ENCODE measurements at places on chromosomes 12 and 14.
A peak's percentile ranks its signal among the peaks of the same experiment; 100 is the strongest.

DNA sequence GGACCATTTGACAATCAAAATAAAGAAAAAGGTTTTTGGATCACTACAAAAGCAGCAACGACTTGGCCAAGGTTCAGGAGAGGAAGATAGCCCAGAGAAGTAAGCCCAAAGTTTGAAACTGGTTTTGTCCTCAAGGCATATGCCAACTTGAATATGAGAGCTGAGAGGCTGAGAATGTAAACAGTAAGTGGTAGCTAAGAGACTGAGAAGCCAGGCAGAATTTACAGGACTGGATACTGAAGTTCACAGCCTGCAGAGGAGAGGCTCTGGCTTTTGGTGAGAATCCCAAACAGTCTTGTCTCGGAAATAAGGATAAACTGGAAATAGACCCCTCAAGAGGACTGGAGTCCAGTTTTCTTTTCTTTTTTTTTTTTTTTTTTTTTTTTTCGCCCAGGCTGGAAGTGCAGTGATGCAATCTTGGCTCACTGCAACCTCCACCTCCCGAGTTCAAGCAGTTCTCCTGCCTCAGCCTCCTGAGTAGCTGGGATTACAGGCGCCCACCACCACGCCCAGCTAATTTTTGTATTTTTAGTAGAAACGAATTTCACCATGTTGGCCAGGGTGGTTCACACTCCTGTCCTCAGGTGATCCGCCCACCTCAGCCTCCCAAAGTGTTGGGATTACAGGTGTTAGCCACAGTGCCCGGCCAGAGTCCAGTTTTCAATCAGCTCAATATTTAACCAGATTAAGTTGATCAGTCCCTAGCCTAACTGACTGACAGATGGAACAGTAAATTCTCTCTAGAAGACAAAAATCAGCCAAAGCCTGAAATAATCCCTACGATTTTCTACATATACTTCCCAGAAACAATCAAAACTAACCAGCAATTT, 82.6 kb upstream of the COCH start:
- DNase-seq: no peak

DNA sequence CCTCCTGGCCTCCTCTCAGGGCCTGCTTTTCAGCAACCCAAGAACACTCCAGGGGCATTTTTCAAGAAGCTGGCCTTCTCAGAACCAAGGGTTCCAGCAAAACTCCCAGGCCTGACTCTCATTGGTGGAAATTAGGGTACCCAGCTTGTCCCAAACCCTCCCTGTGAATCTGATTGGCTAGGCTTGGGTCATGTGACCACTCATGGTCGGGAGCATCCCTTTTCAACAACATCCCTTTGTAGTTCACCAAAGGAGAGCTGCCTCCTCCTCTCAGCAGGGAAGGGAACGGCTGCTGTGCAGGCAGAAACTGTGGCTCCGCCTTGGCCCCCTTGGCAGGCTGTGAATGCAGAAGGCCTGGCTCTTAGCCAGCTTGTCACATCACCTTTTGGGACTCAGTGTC, 94.5 kb downstream of the AACS start:
- no peak for DNase-seq

- peak; percentile 10 for DNase-seq
Observed at GRCh38 chr12:15899282-15899870, 11.8 kb upstream of the DERA start.

GRCh38 chr12:57456145-57456700, 1.1 kb downstream of the INHBE start:
- peak; percentile 39 for DNase-seq

GRCh38 chr12:49465132-49465531, 73.7 kb upstream of the KCNH3 start:
- no peak for DNase-seq

DNA sequence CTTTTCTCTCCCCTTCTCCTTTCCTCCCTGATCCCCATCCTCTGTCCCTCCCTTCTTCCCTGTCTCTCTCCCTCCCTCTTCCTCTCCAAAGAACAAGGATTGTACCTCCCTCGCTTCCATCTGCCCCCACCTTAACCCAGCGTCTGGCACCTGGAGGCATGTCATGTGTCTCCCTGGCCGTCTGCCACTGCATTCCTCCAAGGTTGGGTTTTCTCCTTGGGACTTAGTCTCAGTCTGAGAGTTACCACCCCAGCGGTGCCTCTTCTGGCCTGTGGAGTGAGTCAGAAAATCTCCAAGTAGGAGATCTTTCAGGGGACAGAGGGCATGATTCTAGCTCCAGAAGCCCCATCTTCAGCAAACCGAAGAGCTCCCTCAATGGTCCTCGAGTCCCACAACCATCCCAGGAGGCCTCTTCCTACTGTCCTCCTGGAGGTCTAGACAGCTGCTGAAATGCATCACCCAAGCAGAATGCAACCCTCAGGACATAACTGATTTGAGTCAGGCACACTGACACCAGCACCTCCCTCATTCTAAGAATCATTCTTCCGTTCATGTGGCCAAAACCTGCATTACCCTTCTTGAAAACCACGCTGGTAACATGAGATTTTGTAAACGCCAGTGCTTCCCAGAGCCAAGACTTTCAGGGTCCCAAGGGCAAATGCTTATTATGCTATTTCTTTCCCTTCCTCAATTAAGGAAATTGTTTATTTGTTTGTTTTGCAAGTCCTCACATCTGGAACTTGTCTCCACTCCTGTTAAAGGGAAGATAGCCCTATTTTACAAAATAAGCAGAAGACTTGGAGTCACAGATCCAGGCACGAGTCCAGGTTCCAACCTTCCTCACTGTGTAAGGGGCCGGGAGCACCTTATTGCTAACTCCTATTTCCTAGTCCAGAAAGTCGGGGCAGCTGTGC, 463.2 kb downstream of the BCL11B start:
- no peak for DNase-seq

DNA sequence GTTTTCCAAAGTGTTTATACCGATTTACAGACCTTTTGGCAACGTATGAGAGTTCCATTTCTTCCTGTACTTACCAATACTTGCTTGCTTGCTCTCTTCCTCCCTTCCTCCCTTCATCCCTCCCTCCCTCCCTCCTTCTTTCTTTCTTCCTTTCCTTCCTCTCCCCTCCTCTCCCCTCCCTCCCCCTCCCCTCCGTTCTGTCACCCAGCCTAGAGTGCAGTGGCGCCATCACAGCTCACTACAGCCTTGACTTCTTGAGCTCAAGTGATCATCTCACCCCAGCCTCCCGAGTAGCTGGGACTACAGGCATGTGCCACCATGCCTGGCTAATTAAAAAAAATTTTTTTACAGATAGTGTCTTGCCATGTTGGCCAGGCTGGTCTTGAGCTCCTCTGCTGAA, 40.4 kb downstream of the DIP2B start:
- DNase-seq: no peak

DNA sequence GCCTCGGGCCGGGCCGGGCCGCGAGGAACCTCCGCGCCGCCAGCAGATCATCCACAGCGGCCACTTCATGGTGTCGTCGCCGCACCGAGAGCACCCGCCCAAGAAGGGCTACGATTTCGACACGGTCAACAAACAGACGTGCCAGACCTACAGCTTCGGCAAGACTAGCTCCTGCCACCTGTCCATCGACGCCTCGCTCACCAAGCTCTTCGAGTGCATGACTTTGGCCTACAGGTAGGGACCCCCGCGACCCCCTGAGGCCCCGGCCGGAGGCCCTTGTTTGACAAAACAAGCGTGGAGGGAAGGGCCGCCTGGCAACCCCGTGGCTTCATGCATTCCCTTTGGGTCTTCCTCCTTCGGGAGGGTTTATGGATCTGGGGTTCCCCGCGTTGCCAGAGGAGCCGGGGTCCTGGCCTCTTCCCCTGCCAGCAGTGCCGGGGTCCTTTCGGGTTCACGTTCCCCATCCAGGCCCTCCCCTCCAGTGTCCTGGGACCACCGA, 526 bp downstream of the MLXIP start:
- DNase-seq: peak; percentile 10

DNA sequence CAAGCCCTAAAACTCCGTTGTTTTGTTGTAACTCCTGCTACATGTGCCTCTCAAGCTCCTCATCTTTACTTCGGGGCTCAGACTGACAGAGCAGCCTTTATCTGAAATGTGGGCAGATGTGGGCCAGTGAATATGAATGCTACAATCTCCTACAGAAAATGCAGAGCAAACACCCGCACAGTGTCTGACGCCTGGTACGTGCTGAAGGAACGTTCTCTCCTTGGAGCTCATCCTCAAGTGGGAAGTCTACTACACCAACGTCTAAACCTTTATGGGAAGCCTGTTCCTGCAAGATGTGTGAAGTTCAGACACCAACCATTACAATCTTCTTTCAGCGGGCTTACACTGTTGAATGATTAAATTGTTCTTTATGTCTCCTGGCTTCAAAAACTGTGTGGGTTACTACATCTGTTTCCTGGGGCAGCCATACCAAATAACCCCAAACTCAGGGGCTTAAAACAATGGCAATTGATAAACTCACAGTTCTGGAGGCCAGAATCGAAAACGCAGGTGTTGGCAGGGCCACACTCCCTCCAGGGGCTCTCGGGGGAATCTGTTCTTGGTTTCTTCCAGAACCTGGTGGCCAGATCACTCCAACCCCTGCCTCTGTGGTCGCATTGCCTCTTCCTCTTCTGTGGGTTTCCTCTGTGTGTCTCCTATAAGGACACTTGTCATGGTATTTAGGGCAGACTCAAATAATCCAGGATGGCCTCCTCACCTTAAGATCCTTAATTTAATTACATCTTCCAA, 179.7 kb upstream of the PLXNC1 start:
- DNase-seq: peak; percentile 57

DNA sequence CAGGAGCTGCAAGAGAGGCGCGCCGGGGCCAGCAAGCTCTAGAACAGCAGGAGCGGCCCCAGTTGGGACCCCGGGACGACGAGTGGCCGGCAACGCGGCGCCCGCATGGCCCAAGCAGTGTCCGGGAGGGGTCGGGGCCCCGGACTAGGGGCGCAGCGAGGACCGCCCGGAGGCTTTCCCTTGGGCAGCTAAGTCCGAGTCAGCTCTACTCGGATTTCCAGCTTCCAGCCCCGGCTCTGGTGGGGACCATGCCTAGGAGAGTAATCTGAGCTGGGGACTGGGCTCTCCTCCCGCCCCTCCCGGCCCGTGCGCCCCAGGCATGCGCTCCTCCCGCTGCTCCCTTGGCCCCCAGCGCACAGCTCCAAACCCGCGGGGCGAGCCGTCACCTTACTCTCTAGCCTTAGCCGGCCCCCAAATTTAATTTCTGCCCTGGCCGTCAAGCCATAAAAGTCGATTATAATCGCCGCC, 41.6 kb upstream of the CAPRIN2 start:
- no peak for DNase-seq

GRCh38 chr12:26728205-26729050, 104.6 kb downstream of the ITPR2 start:
- DNase-seq: no peak

DNA sequence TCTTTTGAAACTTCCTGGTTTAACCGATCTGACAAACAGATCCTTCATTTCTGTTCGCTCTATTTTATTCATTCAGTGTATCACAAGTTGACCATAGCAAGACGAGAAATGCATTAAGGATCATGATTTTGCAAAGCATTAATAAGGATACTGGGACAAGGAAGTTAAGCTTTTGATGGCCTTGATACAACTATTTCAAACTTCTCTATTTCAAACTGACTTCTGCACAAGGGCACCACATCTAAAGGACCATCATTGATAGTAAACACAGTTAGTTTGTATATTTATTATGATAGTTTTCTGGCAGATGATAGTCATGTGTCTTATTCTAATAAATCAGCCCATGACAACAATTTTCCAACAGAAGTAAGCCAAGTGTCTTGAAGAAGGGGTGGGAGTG, 25.8 kb upstream of the PLXNC1 start:
- no peak for DNase-seq

- no peak for DNase-seq
Observed at GRCh38 chr14:35085441-35085840, 36.3 kb downstream of the PPP2R3C start.

GRCh38 chr14:92635896-92636295, 112.5 kb downstream of the LGMN start:
- DNase-seq: no peak

- DNase-seq: no peak
Observed at GRCh38 chr14:57209561-57209960, 59.1 kb downstream of the EXOC5 start.

GRCh38 chr12:90027889-90028634, 319.4 kb upstream of the ATP2B1 start:
- DNase-seq: no peak

DNA sequence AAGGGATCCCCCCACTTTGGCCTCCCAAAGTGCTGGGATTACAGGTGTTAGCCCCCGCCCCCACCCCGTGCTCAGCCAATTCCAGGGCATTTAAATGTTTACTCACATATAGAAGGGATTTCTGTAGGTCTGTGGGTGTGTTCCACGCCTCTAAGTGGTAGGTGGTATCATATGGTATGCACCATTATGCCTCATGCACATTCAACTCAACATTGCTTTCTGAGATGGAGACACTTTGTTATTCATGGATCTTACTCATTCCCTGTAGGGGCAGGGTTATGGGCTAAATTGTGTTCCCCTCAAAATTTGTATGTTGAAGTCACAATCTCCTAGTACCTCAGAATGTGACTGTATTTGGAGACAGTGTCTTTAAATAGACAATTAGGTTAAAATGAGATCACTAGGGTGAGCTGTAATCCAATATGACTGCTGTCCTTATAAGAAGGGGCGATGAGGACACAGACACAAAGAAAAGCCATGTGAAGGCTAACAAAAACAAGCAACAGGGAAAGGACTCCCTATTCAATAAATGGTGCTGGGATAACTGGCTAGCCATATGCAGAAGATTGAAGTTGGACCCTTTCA, 200.6 kb downstream of the EFCAB11 start:
- no peak for DNase-seq

DNA sequence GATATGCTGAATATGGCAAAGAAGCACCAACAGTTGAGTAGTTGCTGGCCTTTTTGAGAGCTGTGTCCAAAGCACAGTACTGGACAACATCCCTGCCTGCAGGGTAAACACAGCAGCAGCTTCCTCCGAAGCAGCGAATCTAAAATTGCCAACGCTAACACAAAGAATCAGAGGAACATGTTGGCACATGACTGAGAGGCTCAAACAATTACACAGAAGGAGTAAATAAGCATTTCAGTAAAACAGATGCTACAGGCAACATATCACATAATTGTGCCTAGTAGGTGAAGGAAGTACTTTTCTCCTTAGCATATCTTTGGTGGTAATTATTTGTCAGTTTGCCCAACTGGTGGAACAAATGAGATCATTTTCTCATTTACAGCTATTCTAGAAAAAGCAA, 52.1 kb downstream of the KICS2 start:
- no peak for DNase-seq

GRCh38 chr12:6868211-6869048, 1.1 kb downstream of the TPI1 start:
- DNase-seq: no peak

DNA sequence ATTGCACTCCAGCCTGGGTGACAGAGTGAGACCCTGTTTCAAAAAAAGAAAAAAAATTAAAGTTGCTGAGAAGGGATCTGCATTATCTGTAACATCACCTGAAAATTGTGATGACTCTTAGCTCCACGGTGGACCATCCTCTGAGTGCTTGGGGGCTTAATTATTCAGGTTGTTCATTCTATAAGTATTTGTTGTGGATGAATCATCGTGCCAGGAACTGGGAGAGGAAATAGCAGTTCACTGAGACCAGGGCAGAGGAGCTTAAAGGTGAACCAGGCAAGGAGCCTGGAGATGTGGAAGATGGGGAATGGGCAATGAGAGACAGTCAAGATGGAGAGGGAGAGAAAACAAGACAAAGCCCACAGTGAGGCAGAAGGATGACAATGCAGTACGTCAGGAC, 25.5 kb upstream of the GSC start:
- DNase-seq: no peak

GRCh38 chr12:130437555-130438242, 100.0 kb downstream of the PIWIL1 start:
- DNase-seq: no peak

GRCh38 chr12:95608252-95609033, 57.2 kb upstream of the USP44 start:
- DNase-seq: peak; percentile 17

GRCh38 chr14:100325231-100325632, 2.1 kb downstream of the SLC25A47 start:
- no peak for DNase-seq
